ENCODE measurements at places on chromosomes 1 and 21.

GRCh38 chr1:25890239-25891034, 14.9 kb upstream of the PAQR7 start:
- DNase-seq = no peak

GRCh38 chr1:56081173-56081572, 498.2 kb downstream of the PLPP3 start:
- DNase-seq = no peak

GRCh38 chr1:190940951-190941350, 463.3 kb upstream of the BRINP3 start:
- DNase-seq = no peak

DNA sequence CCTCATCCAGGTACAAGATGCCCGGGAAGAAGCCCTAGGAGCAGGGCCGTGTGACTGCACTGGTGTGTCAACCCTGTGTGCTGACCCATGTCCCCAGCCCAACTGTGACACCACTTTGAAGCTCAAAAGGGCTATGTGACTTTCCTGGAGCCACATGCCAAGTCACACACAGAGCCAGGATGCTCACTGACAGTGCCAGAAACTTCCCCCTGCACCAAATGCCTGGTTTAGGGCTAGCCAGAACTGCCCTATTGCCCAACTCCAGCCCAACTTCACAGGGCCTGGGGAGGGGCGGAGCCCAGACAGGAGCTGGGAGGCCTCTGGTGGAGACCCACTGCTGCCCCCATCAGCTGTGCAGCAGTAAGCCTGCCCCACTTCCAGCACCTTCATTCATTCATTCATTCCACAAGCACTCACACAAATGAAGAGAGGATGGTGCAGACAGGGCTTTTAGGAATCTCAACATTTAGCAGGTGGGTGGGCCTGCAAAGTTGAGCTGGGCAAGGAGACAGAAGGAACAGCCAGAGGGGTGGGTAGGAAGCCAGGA, 36.7 kb downstream of the KCNQ4 start:
- no peak for DNase-seq

GRCh38 chr1:115771847-115772457, 3.4 kb upstream of the CASQ2 start:
- no peak for DNase-seq

- no peak for DNase-seq
These were observed 10.7 kb downstream of the SLC9A1 start for GRCh38 chr1:27144049-27144748.

DNA sequence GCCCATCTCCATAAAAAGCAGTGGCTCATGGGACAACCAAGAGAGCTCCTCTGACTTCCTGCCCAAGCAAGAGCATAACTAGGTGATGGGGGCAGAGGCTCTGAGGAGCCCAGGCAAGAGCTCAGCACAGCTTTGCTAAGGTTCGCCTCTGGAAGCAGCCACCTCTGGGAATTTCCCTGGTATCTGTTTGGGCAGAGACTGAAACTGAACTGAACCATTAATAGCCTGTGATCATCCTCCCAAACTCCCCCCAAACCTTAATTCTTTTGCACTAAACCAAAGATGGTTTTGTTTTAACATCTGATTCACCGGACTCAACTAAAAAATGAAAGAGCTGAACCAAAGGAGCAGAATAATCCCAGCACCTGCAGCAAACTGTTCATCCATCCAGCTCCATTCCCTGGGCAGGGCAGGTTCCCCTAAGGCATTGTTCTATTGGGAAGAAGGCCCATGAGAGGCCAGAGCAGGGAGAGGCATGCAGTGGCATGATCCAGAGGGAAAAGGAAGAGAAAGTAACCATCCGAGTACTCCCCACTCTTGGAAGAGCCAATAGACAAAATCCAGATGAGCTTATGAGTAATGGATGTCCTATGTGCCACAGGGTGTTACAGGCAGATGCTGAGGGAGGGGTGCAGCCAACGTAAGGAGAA, 77.8 kb upstream of the KAZN start:
- DNase-seq = no peak
